Cerebellar nuclear complex (tissue), 1 donor: ENCODE measurements at places on chromosomes 12 and 14.
A peak's percentile ranks its signal among the peaks of the same experiment; 100 is the strongest.

DNA sequence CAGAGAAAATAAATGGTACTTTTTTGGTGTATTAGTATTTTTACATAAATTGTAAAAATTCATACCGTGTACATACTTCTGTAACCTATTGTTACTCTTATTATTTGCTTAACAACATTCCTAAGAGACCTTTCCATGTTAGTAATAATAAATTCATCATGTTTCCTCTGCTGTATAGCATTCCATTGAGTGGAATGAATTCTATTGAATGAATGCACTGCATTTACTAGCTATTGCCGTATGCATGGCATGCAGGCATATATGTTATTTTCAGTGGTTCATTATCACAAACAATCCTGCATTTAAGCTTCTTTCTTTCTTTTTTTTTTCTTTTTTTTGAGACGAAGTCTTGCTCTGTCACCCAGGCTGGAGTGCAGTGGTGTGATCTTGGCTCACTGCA, 137.6 kb upstream of the TBX3 start:
- no peak for DNase-seq

DNA sequence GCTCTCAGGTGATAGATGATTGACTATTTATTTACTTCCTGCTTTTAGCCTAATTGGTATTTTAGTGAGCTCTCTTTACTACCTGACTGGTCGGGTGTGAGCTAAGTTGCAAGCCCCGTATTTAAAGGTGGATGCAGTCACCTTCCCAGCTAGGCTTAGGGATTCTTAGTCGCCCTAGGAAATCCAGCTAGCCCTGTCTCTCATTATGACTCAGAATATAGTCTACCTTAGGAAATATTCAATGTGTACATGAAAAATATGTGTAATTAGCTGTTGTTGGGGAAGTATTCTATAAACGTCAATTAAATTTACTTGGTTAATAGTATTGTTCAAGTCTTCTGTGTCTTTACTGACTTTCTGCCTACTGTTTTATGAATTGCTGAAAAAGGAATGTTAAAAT, 306.9 kb upstream of the DIO2 start:
- DNase-seq: no peak

- no peak for DNase-seq
Measured at GRCh38 chr12:5989621-5990020, 44.6 kb upstream of the ANO2 start.

DNA sequence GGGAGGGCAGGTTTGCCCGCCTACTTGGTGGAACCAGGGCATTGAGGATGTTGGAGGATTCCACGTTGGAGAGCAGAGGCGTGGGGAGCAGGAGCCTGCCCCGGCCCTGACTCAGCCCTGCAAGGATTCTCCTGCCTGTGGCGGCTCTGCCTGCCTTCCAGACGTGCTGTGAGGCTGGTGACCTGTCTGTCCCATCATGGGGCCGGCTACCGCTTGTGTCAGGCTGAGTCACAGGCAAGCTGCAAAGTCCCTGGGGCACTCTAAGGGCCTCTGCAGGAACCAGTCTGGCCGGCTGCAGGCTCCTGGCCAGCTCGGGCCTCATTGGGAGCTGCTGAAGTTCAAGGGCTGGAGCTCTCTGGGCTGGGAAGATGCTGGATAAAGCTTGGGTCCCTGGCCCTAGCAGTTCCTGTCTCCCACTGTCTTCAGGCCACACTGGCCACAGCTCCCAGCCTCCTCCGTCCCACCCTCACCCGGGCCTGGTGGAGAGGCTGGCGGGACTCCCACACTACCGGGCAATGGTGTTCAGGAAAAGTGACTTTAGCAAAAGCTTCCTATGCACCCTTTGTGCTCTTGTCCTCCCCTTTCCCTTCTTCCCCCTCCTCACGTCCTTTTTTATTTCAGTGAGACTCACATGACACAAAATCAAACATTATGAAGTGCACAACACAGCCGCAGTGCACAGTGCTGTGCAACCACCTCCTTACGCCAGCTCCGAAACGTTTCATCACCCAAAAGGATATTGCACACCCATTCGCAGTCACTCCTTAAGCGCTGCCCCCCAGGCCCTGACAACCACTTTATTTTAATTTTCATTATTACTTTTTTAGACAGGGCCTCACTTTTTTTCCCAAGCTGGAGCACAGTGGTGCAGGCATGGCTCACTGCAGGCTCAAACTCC, 22.0 kb upstream of the ULK1 start:
- DNase-seq: no peak

DNA sequence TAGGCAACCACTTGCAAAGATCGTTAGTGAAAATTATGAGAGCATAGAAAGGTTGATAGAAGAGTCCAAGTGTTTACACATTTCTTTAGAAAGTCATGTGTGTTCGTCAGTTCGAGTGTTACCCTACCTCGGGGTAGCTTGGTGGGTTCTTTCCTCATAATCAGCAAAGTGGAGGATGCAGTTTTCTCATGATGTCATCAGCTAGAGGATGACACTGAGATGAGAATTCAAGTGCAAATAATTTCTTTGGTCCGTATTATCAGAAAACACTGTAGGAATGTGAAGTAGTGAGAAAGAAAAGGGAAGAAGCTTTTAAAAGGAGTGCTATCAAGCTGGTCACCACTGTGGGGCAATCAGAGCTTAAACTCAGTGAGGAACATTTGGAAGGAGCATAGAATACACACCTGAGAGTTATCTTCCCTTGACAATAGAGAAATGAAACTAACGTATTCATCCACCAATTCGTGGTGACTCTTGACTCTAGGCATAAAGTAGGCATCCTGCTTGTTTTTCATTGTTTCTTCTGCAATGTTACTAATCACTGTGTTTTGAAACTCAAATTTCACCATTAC, 1340.9 kb upstream of the TMEM132C start:
- DNase-seq: no peak

DNA sequence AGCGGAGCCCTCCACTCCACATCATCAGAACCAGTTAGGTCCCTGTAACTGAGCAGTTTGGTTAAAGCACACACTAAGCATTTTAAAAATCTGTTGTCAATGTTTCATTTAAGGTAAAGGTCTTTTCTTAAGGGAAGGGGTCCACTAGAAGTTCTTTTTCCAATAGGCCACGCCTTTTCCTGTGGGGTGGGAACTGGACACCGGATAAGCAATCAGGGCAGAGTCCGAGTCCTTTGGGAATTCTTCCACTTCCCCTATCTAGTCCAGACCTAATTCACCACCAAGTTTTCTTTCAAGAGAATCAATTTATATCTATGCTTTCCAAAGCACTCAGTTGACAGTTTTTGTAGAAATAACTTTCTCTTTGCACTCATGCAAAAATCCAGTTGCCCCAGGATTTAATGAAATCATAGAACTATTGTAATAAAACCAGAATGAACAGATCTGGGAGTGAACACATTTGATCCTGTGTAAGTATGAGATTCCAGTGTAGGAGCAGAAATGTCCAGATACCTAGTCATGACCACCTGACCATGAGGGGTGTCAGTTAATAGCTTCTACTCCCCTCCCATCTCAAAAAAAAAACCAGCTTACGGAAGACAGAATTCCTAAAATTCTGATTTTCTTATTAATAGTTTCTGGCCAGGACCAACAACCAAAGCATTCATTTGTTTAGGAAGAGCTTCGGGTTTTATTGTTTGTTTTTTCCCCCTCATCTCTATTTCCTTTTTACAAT, 11.7 kb downstream of the VPS37B start:
- DNase-seq: no peak

DNA sequence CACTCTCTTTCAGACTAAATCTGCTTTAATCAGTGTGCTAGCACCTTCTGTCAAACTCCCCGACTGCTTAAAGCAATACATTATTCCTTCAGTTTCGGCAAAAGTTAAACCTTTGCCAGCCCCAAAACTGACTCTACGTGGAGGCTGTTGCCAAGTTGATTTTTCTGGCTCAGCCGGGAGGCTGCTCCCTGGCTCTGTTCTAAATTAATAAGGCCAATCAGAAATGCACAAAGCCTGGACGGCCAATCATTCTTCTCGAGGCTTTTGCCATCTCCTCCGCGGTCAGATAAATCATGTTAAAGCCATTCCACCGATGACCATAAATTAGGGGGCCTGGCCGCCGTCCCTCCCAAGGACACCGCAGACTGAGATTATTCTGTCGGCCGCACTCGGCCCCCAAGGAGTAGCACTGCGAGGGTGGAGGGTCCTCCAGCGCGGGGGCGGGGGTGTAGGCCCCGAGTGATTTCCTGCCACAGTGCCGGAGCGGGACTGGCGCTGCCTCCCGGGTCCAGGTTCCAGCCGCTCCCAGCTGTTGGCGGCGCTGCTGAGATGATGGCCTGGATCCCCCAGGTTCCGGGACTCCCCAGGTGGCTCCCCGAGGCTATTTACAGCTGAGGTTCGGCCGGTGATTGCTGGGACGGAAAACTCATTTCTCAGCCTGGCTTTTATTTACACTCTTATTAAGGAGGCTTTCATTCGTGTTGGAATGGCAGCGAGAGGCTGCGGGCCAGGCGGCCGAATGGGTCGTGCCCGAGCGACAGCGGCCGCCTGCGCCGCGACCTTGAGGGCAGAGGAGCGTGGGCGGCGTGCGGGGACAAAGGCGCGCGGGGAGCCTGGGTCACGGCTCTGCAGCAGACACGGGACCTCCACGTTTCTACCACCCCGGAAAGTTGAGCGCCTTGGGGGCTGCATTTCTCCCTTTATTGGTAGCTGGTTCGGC, 165.1 kb downstream of the MON2 start:
- peak; percentile 79 for DNase-seq

- no peak for DNase-seq
Measured at GRCh38 chr12:96336489-96336888, 63.8 kb downstream of the CDK17 start.

DNA sequence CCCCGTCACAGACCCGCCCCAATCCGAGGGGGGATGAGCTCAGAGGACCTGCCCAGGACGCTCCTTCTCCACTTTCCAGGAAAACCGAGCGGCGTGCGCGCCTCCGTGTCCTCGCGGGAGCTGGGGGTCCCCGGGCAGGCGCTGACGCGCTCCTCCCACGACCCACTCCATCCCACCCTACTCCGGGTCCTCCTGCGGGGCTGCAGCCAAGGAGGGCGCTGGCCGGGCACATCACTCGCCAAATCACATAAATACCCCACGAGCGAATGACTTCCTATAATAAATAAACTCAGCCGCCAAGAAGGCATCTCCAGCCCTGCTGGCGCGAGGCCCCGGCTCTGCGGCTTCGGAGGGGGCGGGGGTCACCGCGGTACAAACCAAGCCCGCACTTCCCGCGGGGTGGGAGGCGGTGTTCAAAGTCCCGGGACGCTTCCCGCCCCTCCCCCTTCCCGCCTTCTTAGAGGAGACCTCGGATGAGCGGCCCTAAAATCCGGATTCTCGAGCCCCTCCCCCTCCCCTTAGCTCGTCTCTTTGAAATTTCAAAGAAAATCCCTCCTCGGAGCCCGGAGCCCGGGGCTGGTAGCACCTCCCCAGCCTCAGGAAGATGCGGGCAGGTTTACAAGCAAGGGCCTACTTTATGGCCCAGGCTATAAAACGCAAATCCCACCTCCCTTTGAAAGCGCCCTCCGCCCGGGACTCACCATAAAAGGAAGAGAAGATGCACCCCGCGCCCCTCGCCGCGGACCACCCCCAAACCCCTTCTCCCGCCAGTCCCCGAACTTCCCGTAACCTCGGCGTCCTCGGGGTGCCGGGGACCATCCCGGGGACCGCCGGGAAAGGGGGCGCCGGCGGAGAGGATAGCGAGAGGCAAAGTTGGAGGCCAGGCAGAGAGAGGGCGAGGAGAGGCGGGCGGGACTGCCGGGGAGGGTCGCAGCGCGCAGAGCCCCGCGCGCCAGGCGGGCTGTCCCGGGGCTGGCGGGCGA, 712 bp upstream of the FZD10 start:
- DNase-seq: no peak

- DNase-seq: no peak
Measured at GRCh38 chr12:115990241-115990640, 287.3 kb downstream of the MED13L start.

DNA sequence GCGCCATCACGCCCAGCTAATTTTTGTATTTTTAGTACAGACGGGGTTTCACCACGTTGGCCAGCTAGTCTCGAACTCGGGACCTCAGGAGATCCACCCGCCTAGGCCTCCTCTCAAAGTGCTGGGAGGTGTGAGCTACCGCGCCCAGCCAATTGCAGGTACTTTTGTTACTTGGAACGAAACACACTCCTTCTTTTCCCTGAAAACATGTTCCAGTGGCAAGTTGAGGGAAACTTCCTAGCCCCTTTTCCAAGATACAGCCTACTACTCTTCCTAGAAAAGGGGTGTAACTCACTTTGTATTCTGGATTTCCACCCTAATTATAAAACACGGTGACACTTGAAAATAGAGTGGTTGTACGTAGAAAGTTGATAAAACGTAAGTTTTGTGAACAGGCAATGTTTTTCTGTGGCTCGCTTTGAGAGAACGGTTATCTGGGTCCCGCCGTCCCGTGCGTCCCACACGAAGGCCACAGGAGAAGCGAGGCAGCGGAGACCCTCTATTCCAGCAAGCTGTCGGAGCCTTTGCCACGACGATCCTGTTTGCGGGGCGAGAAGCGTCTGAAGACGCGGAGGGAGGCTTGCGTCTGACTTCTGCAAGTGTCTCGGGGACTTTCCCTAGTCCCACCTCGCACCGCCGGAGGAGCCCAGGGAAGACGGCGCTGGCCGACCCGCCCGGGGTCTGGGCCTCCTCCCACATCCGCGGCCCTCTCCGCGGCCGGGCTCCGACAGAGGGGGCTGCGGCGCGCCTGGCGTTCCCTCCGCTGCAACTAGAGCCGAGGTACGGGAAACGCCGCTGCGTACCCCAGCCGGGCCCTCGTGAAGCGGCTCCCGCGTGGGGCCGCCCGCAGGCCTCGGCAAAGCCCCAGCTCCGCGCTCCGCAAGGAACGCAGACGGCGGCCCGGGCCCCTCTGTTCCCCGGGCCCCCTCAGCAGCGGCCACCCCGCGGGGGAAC, 745 bp downstream of the CDCA4 start:
- DNase-seq: no peak

DNA sequence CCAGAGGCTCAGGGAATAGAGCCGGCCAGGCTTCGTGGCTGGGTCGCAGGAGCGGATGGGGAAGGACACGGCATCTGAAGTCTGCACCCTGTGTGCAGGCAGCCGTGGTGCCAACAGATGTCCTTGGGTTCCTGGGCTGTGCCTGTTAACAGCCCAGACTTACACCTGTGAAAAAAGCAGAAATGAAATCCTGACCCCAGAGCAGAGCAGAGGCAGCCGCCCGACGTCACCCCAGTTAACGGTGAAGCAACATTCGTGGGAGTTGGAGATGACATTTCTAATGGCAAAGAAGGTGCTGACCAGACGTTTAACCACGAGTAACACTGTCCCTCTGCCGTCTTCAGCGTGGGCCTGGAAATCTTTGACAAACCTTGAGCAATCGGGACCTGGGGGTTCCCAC, 200.3 kb upstream of the DIO3 start:
- DNase-seq: no peak

GRCh38 chr12:6956021-6956727, 5.0 kb downstream of the PTPN6 start:
- DNase-seq: no peak

- no peak for DNase-seq
Measured at GRCh38 chr12:103901518-103902173, 28.6 kb upstream of the HSP90B1 start.

- no peak for DNase-seq
Measured at GRCh38 chr14:81868172-81868571, 334.5 kb upstream of the SEL1L start.
